ENCODE measurements at places on chromosomes 16 and 17. TPM values are rescaled to one million over a fixed set of nuclear protein-coding genes. Genes with fewer than 3 reads are reported as not detected.

Gene XYLT1
- total RNA-seq, result 14.9 TPM

DNA sequence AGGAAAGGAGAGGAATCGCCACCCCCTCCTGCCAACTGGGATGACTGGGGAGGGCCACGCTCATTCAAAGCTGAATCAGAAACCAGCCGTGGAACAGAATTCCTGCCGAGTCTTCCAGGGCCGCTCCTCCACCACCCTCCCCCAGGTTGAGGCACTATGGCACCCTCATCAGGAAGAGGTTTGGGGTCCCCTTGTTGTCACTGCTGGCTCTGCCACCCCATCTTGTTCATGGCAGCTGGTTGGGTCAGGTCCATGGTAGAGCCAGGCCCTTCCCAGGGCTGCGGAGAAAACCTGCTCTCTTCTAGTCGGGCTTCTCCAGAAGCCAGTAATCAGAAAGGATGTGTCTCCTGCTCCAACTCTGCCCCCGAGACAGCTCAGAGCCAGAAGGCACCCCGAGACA lies 41.8 kb downstream of the KCNJ12 start:
- DNase-seq, result no peak

DNA sequence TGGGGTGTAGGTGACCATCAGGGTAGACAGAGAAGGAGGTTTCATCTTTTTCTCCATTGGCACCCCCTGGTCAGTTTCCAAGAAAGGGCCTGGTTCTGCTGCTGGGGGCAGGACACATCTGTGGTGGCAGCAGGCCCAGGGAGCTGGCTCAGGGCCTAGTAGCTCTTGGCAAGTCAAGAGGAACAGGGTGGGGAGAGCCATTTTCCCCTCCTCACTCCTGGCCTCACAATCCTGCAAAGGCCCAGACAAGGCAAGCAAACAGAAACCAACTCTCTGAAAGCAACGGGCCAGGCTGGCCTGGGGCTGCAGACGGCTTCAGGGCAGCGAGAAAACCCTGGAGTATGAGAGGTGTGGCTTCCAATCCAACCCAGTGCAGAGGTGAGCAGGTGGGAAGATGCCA lies 192.9 kb upstream of the DYNLRB2 start:
- no peak for DNase-seq

- DNase-seq, result no peak
Measured at GRCh38 chr17:6322316-6322715, 112.6 kb downstream of the AIPL1 start.

DNA sequence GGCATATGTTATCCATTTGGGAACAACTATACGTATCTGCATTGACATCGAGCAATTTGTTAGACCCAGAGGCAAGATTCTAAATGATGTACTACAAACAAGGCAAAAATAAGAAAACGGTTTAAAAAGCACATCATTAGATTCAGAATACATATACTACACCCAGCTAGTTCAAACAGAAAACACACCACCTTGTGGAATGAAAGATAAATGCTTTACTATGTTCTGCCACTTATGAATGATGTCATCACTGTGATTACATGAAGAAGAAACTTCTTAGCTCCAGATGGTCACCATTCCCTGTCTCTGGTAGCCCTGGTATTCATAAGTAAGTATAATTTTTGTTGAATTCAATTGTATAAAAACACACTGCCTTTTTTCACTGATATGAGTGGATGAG lies 7.8 kb downstream of the NACA2 start:
- no peak for DNase-seq

DNA sequence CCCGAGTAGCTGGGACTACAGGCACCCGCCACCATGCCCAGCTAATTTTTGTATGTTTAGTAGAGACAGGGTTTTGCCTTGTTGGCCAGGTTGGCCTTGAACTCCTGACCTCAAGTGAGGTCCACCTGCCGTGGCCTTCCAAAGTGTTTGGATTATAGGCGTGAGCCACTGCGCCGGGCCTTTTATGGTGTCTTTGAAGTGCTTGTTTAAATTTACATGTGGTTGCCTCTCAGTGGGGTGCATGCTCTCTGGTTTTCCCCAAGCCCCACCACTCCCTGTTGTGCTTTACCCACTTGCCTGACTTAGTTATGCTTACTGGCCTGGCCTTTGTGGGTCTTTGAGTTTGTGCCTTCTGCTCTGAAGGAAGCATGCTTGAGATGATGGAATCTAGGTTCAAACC lies 132.0 kb downstream of the PRKCB start:
- no peak for DNase-seq

DNA sequence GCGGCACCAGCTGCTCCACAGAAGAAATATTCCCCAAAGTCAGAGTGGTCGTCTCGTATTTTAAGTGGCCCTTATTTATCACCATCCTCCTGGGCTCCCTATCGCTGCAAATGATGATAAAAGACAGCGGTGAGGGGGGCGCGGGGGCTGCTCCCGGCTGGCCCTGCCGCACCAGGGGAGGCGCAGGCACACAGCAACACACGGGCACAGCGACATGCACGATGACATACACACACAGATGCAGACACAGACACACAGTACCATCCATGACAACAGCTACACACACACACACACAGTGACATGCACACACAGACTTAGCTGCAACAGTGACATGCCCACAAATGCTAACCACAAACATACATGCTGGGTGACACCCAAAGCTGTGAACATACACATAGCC lies 52.5 kb downstream of the MRM1 start:
- DNase-seq, result no peak

DNA sequence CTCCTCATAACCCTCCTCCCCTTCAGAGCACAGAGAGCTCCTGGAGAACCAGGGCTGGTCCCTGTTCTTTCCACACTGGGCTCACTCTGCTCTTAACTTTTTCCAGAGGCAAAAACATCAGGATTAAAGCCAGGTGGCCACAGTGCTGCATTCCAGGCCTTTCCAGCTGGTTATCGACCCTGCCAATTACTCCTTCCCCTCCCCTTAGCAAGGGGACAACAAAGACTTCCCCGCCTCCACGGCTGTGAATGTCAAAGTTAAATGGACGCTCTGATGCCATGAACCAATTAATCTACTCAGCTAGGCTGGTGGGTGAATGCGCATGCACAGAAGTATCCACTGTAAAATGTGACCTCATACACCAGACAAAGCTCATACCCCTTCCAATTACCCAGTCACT lies 23.1 kb downstream of the ACLY start:
- DNase-seq, result no peak

Gene CCT6B
- 1.8 TPM for total RNA-seq

- no peak for DNase-seq
Measured at GRCh38 chr17:28130472-28130871, 88.0 kb downstream of the NLK start.

- DNase-seq, result no peak
Measured at GRCh38 chr17:44804302-44805089, 25.6 kb downstream of the GJC1 start.

DNA sequence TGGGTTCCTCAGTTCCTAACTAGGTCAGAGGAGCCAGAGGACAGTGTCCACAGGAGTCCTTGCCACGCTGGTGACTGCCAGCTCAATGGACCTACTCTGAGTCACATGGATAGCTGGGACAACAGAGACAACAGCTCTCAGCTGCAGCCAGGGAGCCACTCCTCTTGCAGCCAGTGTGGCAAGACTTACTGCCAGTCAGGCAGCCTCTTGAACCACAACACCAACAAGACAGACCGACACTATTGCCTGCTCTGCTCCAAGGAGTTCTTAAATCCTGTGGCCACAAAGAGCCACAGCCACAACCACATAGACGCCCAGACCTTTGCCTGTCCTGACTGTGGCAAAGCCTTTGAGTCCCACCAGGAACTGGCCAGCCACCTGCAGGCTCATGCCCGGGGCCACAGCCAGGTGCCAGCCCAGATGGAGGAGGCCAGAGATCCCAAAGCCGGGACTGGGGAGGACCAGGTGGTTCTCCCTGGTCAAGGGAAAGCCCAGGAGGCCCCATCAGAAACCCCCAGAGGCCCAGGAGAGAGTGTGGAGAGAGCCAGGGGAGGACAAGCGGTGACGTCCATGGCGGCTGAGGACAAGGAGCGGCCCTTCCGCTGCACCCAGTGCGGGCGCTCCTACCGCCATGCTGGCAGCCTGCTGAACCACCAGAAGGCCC lies 6.7 kb downstream of the ZNF646 start:
- no peak for DNase-seq

DNA sequence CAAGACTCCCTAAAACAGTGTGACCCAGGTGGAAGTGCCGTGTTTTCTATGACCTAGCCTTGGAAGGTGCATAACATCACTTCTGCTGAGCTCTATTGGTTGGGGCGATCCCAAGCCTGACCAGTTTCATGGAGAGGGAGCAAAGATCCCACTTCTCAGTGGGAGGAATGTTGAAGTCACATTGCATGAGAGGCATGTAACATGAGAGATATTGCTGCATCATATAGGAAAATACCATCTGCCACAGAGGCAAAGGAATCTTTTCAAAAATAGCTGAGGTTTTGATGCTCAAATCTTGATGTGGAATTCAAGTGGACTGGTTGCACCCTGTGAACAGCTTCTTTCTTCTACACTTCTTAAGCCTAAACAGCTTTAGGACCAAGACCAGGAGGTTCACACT lies 56.4 kb upstream of the NLRP1 start:
- no peak for DNase-seq

GRCh38 chr16:8032406-8032805 lies 557.9 kb downstream of the TMEM114 start:
- DNase-seq, result no peak
